ENCODE measurements at places on chromosomes 13 and 19.

- DNase-seq, result no peak
These were observed 1674.2 kb downstream of the PCDH9 start for GRCh38 chr13:65555962-65556361.

DNA sequence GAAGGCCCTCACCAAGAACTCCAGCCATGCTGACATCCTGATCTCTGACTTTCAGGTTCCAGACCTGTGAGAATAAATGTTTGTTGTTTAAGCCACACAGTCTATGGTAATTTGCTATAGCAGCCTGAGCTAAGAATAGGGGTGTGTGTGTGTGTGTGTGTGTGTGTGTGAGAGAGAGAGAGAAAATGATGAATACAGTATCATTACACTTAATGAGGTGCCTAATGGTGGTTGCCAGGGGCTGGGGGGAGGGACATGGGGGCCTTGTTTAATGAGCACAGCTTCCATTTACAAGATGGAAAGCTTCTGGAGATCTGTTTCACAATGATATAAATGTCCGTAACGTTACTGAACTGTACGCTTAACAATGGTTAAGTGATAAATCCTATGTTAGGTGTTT is 53.8 kb upstream of the LATS2 start:
- DNase-seq, result no peak

- no peak for DNase-seq
These were observed 2.2 kb downstream of the CRTC1 start for GRCh38 chr19:18685597-18686190.

DNA sequence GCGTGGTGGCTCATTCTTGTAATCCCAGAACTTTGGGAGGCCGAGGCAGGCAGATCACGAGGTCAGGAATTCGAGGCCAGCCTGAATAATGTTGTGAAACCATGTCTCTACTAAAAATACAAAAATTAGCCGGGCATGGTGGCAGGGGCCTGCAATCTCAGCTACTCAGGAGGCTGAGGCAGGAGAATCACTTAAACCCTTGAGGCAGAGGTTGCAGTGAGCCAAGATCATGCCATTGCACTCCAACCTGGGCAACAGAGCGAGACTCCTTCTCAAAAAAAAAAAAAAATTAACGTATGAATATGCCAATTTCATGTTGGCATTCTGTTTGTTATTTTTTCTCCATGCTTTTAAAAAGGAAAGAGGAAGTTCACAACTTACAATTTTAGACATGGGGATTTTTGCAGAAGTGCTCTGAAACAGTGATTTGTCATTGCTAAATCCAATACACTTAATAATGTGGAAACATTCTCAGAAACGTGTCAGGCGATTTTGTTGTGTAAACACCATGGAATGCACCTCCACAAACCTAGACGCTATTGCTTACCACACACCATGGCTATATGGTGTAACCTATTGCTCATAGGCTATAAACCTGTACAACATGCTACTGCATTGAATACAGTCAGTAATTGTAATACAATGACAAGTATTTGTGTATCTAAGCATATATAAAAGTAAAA is 115.9 kb upstream of the PCDH20 start:
- no peak for DNase-seq

- DNase-seq, result no peak
These were observed 6.0 kb downstream of the KANK2 start for GRCh38 chr19:11191273-11191755.

DNA sequence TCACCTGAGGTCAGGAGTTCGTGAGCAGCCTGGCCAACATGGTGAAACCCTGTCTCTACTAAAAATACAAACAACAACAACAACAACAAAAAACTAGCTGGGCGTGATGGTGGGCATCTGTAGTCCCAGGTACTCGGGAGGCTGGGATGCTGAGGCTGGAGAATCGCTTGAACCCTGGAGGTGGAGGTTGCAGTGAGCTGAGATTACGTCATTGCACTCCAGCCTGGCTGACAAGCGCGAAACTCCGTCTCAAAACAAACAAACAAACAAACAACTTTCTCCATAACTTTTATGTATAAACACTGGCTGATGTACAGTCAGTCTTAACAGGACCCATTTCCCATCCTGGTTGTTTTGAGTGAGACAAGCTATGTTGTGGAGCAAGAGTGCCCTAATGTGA is 5.8 kb upstream of the CYP4F8 start:
- DNase-seq, result no peak

DNA sequence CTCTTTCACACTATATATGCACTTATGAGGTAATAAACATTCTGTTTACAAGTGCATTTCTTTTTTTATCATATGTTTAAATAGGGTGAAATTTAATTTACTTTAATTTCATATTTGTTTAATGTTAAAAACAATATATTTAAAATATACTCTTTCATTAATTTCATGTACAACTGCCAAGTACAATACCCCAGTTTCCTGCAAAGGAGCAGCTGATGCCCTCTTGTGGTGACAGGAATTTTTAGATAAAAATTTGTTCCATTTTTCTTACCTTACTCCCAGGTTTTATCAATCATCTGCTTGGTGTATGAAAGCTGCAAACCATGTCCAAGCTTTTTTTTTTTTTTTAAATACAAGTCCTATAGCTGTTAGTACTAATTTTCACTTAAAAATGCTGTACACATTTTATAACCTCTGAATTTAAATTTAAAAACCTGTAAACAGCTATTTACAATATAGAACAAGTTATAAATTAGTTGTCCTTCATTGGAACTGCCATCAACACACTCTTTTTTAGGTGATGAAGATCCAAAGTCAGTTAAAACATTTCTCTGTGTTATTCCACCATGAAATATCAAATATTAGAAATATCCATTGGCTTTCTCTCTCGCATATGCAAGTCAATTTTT is 4.9 kb downstream of the PCDH20 start:
- DNase-seq, result no peak

- DNase-seq, result no peak
These were observed 319.2 kb upstream of the PCDH9 start for GRCh38 chr13:67549331-67549730.

GRCh38 chr19:44551850-44552249 is 22.4 kb upstream of the CEACAM20 start:
- no peak for DNase-seq
